ENCODE measurements at places on chromosomes 6 and 20.

DNA sequence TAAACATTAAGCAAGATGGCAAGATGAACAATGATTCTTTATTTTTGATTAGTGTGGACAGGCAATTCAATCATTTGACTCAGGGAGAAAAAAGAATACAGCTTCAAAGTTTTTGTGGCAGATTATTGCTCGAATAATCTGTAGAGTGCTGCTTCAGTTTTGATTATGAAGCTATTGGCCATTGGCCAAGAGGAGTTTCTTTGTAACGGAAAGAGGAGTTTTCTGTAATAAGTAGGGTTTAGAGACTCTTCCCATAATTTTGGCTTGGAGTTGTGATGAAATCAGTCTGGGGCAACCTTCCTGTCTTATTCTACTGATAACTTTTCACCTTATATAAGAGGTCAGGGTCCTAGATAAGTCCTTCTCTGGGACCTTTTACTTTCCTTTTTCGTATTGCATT, 256.7 kb upstream of the RAB32 start:
- no peak for DNase-seq

- DNase-seq: no peak
These were observed 221.2 kb downstream of the LAMA2 start for GRCh38 chr6:129104131-129104530.

DNA sequence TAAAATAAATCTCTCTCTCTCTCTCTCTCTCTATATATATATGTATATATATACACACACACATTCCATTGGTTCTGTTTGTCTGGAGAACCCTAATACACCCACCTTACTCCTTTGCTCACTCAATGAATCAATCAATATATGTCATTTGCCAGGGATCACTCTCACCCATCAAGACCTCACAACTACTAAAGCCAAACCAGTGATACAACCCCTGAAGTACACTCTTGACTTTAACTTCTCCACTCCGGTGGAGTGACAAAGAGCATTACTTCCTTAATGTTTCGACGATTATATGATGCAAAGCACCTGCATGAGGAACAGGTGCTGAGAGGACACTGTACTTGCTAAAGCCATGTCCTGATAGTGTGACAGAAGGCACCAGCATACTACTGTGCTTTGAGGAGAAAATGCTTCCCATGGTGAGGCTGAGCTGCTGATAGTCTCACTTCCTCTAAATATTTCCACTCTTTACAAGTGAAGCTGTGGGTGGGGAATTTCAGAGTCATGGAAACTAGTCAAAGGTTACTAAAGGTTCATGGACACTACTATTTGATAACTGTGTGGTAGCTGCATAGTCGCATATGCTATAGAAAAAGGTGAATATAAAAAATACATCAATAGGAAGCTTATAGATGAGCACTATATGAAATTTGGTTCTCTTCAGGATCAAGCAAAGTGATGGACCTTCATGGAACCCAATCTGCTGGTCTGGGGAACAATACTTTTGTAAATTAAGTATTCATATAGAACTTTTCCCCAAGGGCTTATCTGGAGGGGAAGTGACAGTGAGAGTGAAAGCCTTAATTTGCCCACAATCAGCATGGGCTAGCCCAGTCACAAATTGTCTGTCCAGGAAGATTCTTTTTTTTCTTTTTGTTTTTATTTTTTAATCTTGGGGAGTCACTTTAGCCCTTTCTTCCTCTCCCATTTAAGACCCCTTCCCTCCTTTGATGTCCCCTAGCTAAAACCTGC, 141.9 kb upstream of the NEDD9 start:
- DNase-seq: no peak

- DNase-seq: no peak
These were observed 727 bp downstream of the ERMARD start for GRCh38 chr6:169752074-169752623.

DNA sequence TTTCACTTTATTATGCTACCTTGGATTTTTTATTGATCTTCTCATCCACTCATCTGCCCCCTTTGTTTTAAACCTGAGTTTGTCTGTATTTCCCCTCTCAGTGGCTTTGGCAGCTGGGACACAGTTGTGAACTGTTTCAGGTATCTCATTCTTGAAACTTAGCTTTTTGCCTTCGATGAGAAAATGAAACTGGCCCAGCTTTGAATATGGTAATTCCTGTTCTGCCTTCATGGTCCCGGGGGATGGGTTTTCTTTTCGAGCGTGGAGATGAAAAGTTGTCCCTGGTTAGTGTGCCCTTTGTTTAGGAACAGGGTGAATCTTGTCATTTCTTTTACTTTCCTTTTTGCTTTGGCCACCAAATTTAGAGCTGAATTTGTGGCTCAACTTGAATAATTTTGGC, 25.6 kb downstream of the DHX35 start:
- DNase-seq: no peak

DNA sequence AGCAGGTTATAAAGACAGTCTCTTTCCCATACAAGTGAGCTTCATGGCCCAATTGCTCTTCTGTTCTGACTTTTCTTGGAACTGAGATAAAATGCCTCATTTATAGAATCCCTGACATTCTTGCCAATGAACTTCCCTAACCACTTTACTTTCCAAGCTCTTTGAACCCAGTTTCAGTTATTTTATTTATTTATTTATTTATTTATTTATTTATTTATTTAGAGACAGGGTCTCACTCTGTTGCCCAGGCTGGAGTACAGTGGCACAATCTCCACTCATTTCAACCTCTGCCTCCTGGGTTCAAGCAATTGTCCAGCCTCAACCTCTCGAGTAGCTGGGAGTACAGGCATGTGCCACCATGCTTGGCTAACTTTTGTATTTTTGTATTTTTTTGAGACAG, 138.5 kb upstream of the ZNF184 start:
- no peak for DNase-seq

DNA sequence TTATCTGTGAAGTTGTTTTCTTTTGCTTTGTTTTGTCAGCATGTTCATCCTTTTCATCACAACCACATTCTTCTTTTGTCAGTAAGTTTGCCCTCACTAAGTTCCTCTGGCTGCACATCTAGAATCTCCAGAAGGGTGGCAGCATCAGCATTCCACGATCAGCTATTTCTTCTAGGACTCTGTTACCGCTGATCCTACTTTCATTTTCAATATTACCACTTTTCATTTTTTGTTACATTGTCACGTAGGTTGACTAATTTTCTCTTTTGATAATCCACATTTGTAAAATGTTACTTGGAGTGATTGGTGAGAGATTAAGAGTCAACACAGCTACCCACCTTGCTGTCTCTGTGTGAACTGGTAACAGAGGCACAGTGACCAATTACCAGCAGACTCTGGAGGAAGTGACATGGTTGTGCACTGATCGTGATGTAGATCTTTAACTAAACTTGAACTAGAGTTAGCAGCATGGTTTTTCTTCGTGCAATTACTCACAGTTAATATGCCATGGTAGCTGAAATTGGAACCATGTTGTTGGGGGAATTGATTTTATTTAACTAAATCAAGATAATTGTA, 307.9 kb upstream of the SLC35B3 start:
- DNase-seq: no peak

DNA sequence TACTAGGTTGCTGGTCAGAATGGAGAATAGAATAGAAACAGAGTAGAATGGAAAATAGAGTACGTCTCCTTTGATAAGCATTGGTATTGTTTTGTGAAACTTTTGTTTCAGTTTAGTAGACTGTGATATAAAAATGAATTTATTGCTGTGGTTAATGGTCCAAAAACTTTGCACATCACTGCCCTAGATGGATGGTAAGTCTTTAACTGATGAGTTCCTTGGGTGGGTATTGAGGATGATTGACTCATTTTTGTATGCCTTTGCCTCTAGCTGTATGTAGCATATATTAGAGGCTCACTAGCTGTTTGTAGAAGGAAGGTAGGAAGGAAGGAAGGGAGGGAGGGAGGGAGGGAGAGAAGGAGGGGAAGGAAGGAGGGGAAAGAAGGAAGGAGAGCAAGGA, 48.3 kb downstream of the ZDHHC14 start:
- DNase-seq: no peak

DNA sequence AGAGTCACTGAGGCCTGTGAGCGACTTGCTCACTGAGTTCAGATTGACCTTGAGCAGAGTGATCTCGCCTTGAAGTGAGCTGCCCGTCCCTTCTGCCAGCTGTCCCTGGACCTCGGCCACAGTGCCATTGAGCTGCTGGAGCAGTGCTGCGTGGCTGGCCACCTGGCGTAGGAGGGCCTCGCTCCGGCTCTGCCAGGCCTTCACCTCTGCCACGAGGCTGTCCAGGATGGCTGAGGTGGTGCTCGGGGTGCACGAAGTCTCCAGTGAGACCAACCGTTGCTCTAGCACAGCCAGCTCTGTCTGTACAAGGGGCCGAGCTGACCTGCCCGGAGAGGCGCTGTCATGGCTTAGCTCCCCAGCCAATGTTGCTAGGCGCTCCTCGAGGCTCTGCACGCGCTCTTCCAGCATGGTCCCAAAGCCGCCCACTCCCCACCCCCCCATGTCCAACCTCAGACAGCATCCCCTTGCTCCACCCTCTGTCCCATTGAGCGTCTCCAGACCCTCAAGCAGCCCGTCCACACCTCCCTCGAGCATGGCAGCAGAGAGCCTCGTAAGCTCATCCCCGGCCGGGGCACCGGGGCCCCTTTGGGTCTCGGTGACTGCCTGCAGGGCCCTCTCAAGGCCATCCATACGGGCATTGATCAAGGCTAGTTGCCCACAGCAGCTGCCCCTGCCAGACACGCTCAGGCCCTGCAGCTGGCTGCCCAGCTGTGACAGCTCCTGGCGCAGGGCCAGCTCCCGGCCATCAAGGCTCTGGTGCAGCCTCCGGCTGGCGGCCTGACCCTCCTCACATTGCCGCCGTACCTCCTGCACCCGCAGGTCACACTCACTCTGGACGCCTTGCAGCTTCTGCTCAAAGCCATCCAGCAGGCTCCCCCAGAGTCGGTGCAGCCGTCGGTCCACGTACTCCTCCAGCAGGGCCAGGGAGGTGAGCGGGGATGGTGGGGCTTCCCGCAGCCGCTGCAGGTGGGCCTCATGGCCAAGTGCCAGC, 4.6 kb downstream of the EMILIN3 start:
- DNase-seq: no peak

DNA sequence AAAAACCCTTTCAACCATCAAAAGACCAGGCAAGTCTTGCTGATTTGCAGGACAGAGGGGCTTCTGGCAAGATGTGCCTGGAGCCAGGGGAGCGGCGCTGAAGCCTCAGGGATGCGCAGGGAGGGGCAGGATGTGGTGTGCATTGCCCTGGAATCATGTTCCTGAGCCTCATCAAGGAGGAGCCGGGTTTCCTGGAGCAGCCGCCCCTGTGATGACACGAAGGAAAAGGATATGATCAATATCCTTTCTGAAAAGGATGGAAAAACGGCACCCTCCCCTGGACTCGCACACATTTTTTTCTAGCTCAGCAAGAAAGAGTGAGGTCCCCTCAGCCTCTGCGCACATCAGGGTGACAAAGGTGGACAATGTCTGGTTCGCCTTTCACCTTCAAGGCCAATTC, 173.1 kb upstream of the SSTR4 start:
- no peak for DNase-seq

- DNase-seq: no peak
These were observed 5.4 kb upstream of the KCNQ5 start for GRCh38 chr6:72616406-72617015.

- DNase-seq: no peak
These were observed 50.8 kb downstream of the OR2B2 start for GRCh38 chr6:27861276-27861840.

- DNase-seq: no peak
These were observed 10.7 kb upstream of the SLA2 start for GRCh38 chr20:36656733-36657132.

GRCh38 chr20:1761116-1761515, 103.5 kb upstream of the SIRPG start:
- no peak for DNase-seq

DNA sequence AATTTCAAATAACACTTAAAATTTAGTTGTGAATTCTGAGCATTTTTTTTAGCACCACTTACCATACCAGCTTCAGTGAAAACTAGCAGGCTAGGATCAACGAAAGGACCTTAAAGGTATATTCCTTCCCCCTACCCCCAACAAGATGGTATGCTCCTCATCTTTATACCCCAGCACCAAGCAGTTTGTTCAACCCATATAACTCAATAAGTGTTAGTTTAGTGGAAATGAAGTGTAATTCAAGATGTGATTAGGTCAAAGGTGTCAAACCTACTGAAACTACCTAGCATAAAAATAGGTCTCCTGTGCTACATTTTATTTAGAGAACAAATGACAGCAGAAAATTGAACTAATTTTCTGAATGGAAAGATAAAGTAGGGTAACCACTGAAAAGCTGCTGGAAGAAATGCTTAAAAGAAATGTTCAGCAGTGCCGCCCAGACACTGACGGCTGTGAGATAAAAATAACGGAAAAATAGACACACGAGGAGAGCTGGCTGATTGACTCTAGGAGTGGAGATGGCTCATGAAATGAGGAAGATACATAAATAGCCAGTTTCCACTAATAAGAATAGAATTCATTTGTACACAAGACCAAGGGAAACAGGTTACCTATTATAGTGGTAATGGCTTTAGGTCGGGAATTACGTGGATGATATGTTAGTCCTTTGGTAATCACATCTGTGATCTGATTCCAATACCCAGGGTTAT, 94.8 kb downstream of the IPCEF1 start:
- DNase-seq: no peak

DNA sequence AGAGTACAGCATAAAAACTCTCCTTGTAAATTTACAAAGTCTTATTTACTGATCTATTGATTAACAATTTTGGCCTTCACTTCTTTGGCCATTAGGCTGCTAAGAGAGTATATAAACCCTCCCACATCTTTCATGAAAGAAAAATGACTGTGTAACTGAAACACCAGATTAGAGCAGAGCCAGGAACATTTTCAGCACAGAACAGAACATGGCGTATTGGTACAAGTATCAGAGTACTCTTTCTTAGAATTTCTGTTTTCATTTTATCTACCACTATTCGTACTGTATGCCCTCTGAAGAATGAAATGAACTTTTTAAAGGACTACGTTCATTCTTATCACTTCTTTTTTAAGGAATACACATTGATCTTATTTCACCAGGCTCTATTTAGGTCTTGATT, 550.2 kb downstream of the ADGRB3 start:
- DNase-seq: no peak

- peak; percentile 49 for DNase-seq
These were observed at the start of gene GID8 for GRCh38 chr20:62938105-62938888. Gene GID8, plus strand, starts transcription at chr20:62938147. Its CDS starts 3,356 bp downstream, at chr20:62941503.

DNA sequence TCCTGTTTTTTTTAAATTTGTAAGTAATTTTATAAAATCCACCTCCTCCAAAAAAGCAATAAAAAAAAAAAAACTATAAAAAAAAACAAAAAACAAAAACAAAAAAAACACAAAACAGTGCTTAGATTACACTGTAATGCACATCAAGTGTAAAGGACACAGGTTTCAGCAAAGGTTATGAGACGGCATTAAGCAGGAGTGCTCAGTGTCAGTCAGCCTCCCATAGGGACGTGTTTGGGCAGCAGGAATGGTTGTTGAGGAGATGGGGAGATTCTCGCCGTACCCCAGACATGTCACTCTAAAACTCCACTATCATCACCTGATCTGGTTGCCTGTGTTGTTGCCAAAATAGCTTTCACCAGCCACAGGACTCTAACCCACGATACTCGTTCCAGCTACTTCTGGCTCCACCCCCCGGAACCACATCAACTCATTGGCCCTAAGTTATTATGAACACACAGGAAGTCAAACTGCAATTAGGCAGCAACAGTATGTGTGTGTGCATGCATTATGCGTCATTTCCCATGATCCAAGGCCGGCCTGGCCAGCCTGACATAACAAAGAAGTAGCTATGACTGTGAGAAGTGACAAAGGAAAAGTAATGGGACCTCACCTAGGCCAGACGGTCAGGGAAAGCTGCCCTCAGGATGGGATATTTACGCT, 28.7 kb downstream of the ECT2L start:
- no peak for DNase-seq

All from activated T-cell treated with anti-CD3 and anti-CD28 coated beads for 48 hours (primary cell).